ENCODE measurements at places on chromosomes 3 and 15.

DNA sequence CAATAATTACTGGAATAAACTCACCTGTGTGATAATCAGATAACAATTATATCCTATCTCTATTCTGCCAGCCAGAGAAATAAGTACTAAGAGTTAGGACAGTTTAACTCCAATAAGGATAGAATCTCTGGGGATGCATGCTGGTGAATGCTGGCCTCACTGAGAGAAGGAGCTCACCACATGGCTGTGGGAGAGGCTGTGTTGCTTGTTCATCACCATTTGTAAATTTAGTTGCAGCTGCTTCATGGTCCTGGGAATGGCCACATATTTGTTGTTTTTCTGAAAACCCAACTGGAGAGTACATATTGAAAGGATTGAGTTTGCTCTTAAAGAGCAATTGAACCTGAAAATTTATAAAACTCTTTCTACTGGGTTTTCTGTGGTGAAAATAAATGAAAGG is 207.3 kb downstream of the NECTIN3 start:
- DNase-seq = no peak

GRCh38 chr3:129593595-129594339 is 12.7 kb downstream of the PLXND1 start:
- peak; percentile 28 for DNase-seq

GRCh38 chr15:62483814-62484213 is 318.7 kb upstream of the C2CD4B start:
- no peak for DNase-seq

DNA sequence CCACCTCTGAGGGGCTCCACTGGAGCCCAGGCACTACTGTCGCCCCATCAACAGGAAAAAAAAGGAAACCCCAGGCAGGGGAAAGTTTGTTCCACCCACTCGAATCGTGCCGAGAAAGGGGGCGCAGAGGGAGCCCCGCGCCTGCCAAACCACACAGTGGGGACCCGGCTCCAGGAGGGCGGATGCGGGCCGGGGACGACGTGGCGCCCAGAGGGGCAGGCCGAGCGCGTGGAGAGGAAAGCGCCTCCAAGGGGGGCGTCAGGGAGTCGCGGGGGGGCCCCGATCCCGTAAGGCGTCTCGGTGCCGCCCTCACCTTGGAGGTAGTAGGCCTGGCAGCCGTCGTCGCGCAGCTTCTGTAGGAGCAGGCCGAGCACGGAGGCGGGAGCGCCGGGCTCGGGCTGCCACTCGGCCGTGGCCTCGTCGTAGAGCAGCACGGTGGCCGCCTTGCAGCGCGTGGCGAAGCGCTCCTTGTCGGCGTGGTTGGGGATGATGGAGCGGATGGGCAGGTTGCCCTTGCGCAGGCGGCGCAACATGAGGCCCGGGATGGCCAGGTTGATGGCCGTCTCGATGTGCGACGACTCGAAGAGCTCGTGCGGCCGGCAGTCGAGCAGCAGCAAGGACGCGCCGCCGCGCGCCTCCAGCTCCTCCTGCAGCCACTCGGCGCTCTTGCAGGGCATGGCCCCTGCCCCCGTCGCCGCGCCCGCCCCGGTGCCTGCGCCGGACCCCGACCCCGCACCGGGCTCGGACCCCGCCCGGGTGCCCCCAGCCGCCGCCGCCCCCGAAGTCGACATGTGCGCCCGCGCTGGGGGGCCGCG is 627 bp downstream of the DUSP7 start:
- DNase-seq = no peak

DNA sequence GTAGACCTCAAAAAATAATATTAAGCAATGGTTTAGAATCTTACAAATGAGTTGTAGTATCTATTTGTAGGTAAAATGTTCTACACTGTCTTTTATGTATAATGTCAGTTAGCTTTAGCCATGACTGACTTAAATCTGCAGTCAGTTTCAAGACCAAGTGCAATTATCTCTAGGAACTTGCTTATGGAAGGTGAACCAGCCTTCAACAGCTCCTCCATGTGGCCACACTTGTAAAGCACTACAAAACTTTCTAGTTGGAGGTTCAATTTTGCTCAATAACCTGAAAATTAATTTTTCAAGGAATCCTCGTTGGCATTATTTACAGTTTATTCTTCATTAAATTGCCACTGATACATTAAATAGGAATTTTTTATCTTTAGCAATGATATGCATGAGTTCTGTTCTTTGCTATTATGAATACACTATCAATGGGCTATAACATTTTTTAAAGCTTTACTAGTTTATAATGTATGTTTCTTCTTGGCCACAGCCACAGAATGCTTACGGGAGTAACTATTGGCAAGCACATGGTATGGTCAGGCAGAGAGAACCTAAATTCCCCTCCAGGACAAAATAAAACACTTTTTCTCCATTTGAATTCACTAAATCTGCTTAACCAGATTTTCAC is 315.3 kb upstream of the UBE2E2 start:
- no peak for DNase-seq

DNA sequence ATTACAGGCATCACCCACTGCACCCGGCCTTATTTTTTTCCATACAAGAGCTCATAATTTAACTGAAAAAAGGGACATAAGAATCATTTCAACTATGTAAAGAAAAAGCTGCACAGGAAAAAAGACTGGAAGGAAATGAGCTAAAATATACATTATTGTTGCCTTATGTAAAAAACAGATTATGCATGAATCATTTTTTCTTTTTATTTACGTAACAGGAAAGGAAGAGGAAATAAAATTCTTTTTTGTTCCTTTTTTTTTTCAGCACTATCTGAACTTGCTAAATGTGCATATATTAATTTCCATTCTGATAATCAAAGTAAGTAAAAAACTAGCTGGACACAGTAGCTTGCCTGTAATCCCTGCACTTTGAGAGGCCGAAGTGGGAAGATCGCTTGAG is 12.1 kb downstream of the KIF9 start:
- DNase-seq = no peak

DNA sequence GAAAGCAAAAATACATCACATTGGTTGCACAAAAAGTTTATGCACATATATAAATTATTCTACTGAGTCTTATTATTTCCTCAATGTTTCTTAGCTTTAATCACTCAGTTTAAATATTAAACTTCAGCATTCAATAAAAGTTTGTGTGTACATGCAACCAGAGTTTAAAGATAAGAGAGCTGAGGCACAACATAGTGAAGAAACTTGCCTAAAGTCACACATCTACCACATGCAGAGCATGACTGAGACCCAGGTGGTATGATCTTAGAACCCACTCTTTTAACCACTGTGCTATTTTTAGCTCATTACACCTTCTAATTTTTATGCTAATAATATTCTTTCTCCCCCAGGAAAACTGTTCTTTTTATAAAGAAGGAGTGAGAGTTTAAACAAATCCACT is 96.1 kb upstream of the GOLIM4 start:
- DNase-seq = no peak
